NCI-H446 treated with DMSO at 0.1 percent for 48 hours (cell line): ENCODE measurements at places on chromosomes 4 and X.

DNA sequence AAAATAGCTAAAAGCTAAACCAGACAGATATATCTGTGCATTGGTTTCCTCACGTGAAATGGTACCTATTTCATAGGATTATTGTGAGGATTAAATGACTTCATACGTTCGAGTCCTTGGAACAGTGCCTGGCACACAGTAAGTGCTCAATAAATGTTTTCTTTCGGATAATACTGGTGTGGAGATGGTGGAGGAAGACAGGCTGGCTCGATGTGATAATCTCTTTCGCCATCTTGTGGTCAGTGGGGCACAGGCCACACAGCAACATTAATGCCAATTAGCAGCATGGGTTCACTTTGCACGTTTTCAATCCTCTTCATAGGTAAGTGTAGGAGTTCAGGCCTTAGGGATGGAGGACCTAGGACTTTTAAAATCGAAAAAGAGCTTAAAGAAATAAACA is 9.3 kb downstream of the PAGE4 start:
- no peak for DNase-seq

- no peak for DNase-seq
These were observed 523.8 kb upstream of the CPEB2 start for GRCh38 chr4:14478504-14478903.

DNA sequence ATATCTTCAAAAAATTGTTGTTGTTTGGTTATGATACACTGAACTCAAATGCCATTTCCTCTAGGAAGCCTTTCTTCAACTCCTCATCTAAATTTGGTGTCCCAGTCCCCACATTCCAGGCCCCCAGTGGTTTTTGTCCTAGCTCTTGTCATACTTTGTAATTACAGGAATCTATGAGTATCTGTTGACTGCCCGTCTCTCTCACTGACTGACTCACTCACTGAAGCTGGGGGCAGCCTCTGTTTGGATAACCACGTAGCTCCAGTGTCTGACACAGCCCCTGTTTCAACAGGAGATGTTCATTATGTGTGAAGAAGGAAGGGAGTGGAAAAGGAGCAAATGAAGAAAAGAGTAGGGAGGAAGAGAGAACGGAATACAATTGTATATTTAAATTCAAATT is 284.1 kb upstream of the TENM3 start:
- no peak for DNase-seq

- DNase-seq: no peak
These were observed 32.1 kb downstream of the TMEM131L start for GRCh38 chr4:153497988-153498967.

DNA sequence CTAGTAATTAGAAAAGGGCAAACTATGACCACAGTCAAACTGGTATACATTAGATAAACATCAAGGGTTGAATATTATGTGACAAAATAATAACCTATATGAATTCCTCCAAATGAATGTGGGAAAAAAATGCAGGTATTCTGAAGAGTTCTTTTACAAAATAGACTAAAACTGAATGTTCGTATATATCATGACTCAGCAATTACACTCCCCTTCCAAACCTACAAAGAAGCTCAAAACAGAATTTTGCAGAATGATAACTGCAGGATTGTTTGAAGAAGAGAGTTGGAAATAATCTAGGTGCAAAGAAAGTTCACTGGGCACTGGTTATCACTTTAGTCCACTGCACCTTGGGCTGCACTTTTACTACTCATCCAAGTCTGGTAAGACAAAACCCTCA is 134.1 kb downstream of the GABRG1 start:
- DNase-seq: no peak

GRCh38 chr4:3708103-3708510 is 58.1 kb upstream of the ADRA2C start:
- no peak for DNase-seq

DNA sequence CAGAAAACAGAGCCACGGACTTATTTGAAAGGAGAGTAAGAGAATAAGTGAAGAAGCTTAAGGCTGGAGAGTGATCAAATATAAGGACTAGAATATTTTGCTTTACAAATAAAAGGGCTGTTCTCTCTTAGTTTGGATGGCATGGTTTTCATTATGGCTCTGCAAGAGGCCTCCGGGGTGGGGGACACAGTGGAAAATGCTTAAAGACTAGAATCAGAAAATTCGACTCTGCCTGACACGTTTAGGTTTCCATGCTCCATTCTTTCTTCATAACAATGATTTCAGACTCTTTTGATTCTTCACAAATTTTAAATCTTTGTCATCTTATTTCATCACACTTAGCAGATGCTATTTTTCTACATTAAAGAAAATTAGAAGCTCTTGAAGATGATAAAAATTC is 632.4 kb upstream of the BOD1L1 start:
- no peak for DNase-seq

DNA sequence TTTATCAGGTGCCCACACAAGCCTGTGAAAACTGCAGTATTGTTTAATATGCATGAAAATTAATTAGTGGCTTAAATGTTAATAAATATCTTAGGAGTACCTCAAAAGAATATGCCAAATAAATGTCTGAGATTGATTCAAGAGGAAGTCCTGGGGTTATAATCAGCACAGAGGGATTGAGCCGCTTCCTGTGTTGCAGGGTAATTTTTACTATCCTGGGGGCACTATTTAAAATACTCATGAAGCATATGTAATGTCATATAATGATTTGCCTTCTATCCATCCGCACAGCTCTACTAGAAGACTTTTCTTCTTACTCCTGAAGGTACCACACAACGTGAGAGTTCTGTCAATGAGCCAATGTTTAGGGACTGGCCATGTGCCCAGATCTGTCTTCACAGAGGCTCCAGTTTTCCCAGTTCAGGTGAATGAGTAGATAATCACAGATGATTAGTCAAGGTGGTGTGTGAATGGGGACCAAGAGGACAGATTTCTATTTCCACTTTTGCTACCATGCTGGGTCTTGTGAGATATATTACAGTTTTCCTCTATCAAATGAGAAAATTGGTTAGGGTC is 233.3 kb downstream of the USP46 start:
- DNase-seq: no peak

- DNase-seq: no peak
These were observed 42.7 kb upstream of the PHEX start for GRCh38 chrX:21989384-21989783.

DNA sequence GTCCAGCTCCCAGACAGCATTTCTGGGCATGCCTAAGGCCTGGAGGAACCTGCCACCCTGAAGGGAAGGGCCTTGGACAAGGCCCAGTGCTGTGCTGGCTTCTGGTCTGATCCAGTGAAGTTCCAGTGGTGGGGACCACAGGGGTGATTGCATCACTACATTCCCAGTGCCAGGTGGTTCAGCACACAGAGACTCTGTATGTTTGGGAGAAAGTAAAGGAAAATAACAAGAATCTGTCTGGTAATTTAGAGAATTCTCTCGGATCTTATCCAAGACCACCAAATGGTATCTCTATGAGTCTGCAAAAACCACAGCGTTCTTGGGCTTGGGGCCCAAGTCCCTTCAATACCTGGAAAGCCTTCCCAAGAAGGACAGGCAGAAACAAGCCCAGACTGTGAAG is 131.8 kb upstream of the MAD2L1 start:
- peak; percentile 64 for DNase-seq

GRCh38 chrX:526295-527224 is 104.0 kb upstream of the SHOX start:
- DNase-seq: no peak

DNA sequence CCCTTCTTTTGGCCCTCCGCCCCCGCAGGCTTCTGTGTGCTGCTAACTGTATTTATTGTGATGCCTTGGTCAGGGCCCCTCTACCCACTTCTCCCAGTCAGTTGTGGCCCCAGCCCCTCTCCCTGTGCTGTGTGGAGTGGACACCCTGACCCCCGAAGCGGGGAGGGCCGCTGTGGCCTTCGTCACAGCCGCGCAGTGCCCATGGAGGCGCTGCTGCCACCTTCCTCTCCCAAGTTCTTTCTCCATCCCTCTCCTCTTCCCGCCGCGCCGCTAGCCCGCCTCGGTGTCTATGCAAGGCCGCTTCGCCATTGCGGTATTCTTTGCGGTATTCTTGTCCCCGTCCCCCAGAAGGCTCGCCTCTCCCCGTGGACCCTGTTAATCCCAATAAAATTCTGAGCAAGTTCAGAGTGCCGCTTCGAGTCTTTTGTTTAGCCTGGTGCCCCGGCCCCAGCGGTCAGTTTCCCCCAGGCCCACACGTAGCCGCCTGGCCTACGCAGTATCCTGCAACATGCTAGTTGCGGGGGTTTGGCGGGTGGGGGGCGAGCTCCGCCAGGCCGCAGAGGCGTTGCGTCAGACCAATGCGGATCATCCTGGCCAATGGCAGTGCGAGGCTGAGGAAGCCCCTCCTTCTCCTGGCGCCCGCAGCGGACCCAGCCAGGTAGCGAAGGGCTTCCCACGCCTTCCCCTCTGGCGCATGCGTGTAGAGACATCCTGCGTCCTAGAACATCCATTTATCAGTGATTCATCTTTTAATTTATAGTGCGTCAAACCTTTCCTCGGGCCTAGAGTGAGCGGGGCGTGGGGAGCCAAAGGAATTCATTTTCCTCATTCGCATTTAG is 5.6 kb upstream of the KANTR start:
- DNase-seq: no peak
